ENCODE measurements at places on chromosomes 12 and 14.

DNA sequence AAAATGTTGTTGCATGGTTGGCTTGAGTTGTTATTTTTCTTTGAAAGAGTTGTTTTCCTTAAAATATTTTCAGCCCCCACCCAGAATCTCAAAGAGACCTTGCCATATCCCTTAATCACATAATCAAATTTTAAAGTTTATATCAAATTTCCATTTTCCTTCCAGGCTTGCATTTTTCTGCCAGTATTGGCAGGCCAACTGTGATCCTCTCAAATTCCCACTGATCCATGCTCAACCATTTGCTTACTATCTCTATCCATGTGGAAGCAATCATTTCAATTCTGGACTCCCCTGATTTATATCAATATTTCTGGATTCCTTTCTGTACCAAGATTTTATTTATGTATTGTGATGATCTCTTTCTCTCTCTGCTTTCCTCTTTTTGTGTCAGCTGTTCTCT, 64.2 kb upstream of the PYGL start:
- no peak for DNase-seq

DNA sequence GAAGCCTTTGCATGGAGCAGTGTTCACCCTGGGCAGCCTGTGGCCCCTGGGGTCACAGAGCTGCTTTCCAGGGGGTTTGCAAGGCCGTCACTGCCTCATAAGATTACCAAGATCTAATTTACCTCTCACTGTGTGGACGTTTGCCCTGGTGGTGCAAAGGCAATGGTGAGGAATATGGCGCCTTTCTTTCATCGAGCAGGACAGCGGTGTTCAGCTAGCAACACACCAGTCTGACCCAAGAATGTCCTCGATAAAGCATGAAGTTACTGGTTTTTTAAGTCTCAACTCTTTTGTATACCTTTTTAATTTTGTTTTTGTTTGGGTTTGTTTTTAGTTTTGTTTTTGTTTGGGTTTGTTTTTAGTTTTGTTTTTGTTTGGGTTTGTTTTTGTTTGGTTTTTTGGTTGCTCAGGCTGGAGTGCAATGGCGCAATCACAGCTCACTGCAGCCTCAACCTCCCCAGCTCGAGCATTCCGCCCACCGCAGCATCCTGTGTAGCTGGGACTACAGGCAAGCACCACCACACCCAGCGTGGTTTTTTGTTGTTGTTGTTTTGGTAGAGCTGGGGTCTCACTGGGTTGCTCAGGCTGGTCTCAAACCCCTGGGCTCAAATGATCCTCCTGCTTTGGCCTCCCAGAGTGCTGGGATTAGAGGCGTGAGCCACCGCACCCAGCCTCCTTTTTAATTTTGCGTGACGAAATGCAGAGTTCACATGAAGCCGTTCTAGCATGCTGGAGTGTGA, 57.9 kb downstream of the PPP2R5C start:
- DNase-seq: peak; percentile 96

- DNase-seq: peak; percentile 73
Measured at GRCh38 chr14:61894452-61895077, 132.3 kb downstream of the SNAPC1 start.

GRCh38 chr12:124512667-124513296, 54.6 kb downstream of the NCOR2 start:
- no peak for DNase-seq

GRCh38 chr12:47839214-47839876, 19.6 kb upstream of the HDAC7 start:
- no peak for DNase-seq

- DNase-seq: peak; percentile 8
Measured at GRCh38 chr12:57626921-57627445, 6.0 kb downstream of the B4GALNT1 start.

- no peak for DNase-seq
Measured at GRCh38 chr14:37593511-37594237, 1.4 kb downstream of the FOXA1 start.

GRCh38 chr12:93139028-93139665, 210.1 kb upstream of the EEA1 start:
- DNase-seq: no peak

DNA sequence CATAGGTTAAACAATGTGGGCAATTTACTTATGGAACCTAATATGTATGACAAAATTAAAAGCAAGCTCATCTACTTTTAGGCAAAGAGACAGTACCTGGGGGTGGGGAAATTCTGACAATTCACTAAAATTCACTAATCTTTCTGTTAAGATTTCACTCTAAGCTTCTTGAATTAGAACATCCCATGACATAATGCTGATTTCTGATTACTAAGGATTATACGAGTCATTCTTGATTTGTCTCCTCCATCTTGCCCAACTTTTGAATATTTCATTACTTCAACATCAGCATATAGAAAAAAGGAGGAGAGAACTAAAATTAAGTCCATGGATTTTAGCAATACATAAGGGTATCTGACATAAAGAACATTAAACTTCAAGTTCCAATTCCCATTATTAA, 2.4 kb downstream of the CEP83 start:
- no peak for DNase-seq

- peak; percentile 47 for DNase-seq
Measured at GRCh38 chr12:92362785-92363184, 217.1 kb upstream of the BTG1 start.

DNA sequence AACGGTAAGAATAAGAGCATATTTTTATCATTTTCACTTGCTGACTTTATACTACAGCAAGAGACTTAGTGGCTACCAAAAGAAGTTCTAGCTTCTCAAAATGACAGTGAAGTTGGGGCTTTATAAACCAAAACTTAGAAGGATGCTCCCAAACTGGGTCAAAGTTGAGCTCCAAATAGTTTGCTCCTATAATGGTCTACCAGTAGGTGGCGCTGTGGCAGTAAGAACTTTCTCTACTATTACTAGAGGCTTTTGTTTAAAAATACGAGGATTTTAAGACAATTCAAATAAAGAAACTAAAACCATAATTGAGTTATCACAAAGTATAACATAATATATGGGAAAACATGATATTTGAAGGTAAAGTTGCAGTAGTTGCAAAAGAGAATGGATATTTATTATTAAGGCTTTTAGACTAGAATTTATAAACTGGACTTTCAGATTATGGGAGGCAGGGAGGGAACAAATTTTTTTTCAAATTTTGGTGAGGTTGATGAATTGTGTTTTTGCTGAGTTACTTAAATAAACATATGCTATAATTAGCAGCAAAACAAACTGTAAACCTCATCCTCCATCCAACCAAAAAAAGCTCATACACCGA, 75.0 kb downstream of the TGFB3 start:
- peak; percentile 75 for DNase-seq

- no peak for DNase-seq
Measured at GRCh38 chr12:112963227-112963861, 15.0 kb upstream of the OAS2 start.

- no peak for DNase-seq
Measured at GRCh38 chr12:48866052-48866711, 512 bp upstream of the RND1 start.

GRCh38 chr14:55898938-55899337, 219.3 kb upstream of the PELI2 start:
- DNase-seq: no peak

DNA sequence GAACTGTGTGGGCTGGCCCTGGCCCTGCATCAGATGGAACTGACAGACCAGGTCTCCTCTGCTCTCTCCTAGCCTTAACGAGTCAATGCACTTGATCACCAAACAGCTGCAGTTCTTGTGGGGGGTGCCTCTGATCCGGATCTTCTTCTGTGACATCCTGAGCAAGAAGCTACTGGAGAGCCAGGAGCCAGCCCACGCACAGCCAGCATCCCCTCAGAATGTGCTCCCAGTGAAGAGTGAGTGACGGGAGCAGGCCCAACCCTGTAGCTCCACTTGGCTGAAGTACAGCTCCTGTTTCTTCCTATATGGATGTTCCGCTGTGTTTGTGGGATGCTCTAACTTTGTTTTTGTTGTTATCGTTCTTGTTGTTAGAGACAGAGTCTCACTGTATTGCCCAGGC, 23.9 kb downstream of the UBE3B start:
- no peak for DNase-seq

- peak; percentile 86 for DNase-seq
Measured at GRCh38 chr14:91311284-91311662, 66.8 kb upstream of the GPR68 start.

GRCh38 chr12:62192180-62192902, 67.9 kb upstream of the USP15 start:
- peak; percentile 64 for DNase-seq

DNA sequence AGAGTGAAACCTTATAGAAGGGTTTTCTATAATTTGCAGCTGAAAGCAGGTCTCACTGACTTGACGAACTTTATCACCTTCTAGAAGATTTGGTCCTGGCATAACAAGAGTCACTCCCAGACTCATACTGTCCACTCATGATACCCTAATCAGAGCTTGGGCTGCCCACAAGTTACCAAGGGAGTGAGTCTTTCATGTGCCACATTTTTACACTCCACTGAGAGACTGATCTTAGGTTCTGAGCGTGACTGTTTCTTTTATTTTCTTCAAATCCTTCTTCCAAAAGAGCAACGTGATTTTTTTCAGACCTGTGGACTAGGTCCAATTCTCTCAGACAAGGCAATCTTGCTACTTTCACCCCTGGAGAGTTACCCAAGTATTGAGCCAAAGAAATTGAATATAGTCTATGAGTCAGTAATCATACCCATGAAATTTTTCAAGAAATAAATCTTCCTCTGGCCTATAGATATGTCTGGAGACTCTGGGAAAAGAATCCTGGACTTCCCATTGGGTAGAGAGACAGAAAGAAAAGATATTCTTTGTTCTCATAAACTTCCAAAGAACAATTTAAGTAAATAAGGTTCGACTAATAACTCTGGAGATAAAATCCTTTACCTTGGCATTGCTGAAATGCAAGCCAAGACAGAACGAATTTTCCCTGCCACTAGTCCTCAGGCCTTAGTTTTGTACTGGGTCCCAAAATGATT, 26.9 kb downstream of the SIX1 start:
- no peak for DNase-seq

GRCh38 chr12:50088577-50089335, 3.6 kb downstream of the SMARCD1 start:
- DNase-seq: peak; percentile 80

DNA sequence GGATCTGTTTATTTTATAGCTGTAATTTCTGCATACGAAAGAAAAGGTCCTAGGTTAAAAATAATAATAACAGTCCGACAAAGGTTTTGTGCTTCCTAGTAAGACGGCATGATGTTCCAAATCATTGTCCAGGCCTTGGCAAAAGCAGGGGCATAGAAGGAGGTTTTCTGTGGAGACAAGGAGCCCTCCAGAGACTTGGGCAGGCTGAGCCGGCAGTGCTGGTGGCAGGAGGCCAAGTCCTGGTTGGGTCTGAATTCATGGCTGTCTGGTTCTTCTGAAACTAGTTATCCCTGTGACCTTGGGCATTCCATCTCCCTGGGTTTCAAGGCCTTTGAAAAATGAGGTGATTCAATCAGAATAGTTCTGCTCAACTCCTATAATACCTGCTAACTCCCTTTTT, 44.0 kb downstream of the KCNK13 start:
- no peak for DNase-seq

- no peak for DNase-seq
Measured at GRCh38 chr14:63512861-63513260, 30.3 kb downstream of the PPP2R5E start.

- no peak for DNase-seq
Measured at GRCh38 chr12:51128919-51129318, 44.0 kb downstream of the TFCP2 start.

DNA sequence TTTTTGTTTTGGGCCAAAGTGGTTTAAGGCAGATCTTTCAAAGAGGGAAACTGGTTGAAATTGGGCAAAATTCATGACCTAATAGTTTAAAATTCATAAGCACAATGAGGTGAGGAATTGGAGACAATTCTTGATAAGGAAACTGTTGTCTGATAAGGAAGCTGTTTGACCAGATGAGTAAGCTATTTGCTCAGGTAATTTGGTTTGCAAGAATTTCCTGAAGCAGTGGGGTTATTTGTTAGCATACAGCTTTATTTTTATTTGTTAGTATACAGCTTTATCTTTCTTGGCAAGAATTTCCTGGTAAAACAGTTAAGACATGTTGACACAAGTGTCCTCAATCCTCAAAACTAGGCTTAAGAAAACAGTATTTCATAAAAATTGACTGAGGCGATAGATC, 559.0 kb downstream of the GALC start:
- DNase-seq: no peak

GRCh38 chr12:8664228-8664913, 1.7 kb upstream of the MFAP5 start:
- DNase-seq: no peak

DNA sequence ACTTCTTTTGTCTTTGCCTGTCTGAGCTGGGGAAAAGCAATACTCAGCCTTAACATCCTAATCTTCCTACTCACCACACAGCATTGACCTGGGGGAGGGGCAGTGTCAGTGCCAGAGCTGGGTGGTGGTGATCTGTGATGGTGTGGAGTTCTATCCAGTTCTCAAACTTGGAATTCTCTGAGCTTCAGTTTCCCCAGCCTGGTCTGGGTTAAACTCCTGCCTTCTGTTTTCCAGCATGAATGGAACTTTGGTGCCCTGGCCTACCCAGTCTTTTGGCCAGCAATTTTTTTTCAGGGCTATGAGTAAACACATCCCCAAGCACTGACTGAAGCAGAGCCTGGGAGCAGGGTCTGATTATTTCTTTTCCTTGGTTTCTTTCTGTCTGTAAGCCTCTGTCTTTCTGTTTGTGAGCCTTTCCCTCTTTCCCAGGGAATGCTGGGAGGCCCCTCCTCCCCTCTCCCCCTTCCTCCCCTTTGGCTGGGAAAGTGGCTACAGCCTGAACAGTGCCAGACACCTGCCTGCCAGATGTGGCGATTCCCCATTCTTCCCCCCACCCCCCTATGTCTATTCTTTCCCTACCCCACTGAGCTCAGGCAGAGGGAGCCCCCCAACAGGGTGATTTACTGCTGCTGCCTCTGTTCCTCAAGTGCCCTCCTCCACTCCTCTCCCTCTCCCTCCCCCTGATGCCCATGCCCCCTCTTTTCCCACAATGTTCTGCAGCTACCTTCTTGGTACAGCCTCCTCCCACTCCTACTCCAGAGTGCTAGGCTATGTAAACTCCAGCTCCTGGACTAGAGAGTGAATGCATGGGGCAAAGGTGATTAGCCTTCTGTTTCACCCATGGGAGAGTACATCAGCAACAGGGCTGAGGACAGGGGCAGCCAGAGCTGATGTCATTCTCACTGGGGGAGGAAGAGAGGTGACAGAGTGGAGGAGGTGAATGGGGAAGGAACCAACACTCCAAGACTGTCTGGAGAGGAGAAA, 11.1 kb downstream of the GPR84 start:
- no peak for DNase-seq

- DNase-seq: no peak
Measured at GRCh38 chr12:57369202-57369601, 61.6 kb downstream of the R3HDM2 start.

DNA sequence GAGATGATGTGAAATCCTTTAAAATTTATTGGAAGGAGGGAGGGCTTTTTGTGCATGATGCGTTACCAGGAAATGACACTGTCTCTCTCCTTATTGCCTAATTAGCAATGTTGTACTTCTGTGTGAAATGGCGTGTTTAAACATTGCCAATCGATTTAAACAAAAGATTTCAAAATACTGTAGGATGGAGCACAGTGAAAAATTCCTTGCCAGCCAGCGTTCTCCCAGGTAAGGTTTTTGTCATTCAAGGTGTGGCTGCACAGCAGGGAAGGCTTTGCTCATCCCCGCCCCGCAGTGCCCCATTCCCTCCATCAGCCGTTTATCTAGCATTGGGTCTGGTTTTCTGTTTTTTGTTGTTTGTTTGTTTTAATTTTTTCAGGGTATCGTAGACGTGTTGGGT, 137.3 kb downstream of the CACNA1C start:
- no peak for DNase-seq

- no peak for DNase-seq
Measured at GRCh38 chr14:95128140-95128539, 29.2 kb downstream of the DICER1 start.

Measured in activated CD8-positive, alpha-beta memory T cell treated with anti-CD3 and anti-CD28 coated beads, Interleukin-2, amount 10 ng/mL, durations not matched to agents 7 days and 5 days (primary cell).